ENCODE measurements at places on chromosomes 7 and 10.

DNA sequence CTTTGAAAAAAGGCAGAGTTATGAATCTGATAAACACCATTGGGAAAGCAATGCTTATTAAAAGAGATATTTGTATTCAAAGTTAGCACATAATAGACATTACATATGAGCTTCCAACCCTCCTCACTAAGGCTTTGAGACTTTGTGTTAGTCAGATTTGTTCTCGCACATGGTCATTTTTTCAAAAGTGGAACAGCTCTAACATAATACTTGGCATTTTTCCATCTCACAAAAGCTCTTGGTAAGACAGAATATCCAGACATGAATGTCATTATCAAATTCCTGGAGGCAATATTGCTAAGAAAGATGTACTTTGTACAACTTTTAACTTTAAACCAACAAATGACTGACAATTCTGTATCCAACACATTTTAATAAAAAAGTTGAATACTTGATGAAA, 292.4 kb upstream of the SMIM30 start:
- DNase-seq: no peak

GRCh38 chr10:110498982-110499795, 1.5 kb downstream of the DUSP5 start:
- no peak for DNase-seq

DNA sequence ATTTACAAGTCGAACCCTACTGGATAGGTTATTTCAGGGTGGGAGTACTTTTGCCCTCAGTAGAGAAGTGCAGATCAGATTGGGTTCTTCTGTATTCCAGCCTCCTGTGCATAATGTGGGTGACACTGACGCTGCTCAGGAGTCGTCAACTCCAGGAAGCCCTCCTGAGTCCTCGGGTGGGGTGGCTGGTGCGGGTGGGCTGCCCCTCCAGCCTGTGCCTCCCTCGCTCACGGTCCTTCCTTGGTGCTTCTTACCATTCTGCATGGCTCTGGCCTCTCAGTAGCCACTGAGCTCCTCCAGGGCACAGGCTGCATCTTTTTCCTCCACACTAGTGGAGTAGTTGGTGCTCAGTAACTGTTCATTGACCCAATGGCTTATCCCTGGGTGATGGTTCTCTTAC, 4.3 kb downstream of the CDH23 start:
- no peak for DNase-seq

GRCh38 chr7:140451716-140452115, 27.6 kb downstream of the MKRN1 start:
- no peak for DNase-seq

DNA sequence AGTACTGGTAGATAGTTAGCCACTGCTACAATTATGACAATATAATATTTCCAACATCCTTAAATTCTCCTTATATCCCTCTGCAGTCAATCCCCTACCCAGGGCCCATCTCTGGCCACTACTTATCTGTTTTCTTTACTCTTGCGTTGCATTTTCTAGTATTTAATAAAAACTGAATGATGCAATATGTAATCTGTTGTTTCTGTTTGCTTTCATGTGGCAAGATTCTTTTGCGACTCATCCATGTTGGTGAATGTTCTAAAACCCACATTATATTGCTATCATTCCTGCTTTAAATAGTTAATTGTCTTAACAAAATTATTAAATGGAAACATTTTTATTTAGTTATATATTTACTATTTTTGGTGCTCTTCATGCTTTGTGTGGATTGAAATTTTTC, 338.5 kb downstream of the MDFIC start:
- no peak for DNase-seq
